Stimulated activated CD4-positive, alpha-beta T cell treated with anti-CD3 and anti-CD28 coated beads, Interleukin-12 subunit alpha, Interleukin-12 subunit beta, amount 100 ng/mL, for 24 hours (primary cell): ENCODE measurements at places on chromosomes 2 and 18.

GRCh38 chr2:119490106-119490505, 34.2 kb downstream of the SCTR start:
- no peak for DNase-seq

DNA sequence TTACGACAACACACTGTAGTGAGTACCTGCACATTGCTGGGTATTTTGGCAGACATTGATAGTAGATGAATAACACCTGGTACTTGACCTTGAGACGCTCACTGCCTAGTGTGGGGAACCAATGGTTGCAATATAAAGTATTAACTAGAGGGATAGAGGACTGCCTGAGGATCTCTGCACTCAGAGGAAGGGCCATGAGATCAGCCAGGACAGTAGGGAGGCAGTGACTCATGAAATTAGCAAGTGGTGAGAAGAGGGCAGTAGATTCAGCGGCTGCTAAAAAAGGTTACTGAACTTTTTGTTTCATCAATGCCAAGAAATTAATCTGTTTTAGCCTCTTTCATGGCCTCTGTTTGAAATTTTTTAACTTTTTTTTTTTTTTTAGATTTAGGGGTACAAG, 250.8 kb upstream of the TCF4 start:
- DNase-seq = no peak

- DNase-seq = no peak
Measured at GRCh38 chr2:11292464-11293255, 51.8 kb downstream of the ROCK2 start.

GRCh38 chr2:47782381-47782670, 619 bp upstream of the MSH6 start:
- DNase-seq = no peak

GRCh38 chr2:58056192-58056916, 9.7 kb downstream of the VRK2 start:
- DNase-seq = no peak

- DNase-seq = no peak
Measured at GRCh38 chr2:126795656-126796055, 103.0 kb upstream of the TEX51 start.

DNA sequence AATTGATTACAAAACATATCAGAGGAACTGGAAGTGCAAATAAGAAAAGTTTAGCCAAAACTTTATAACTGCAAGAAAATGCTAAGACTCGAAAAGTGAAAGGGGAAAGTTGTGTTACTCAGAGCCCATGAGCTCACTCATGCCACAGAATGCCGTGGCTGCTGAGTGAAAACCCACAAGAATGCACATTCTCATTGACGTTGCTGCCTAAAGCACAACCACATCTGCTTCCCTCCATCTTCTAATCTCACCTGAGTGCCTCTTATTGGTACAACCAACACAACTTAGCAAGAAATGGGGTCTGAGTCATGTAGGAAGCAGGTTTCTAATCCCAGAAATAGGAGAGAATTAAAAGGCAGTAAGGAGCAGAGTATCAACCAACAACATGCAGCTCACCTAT, 259.7 kb downstream of the LNPK start:
- no peak for DNase-seq

DNA sequence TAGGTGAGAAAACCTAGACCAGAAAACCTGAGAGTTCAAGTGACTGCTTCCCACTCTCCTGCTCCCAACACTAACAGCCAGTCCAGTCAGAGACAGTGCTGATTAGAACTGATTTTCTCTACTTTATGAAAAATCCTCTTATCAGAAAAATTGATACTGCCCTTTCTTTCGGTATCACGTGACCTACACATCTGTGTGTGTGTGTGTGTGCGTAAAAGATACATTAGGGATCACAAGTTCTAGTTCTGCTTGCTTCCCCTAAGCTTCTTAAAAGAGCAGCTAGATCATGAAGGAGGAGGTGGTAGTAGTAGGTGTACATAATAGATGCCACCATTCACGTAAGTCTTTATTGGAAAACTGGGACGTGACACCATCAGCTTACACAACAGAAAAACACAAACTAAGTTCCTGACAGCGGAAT, 1.5 kb downstream of the ARL5A start:
- no peak for DNase-seq

- no peak for DNase-seq
Measured at GRCh38 chr2:10604604-10605003, 85.2 kb downstream of the NOL10 start.

- DNase-seq = no peak
Measured at GRCh38 chr2:74183878-74184277, 5.2 kb upstream of the MOB1A start.

- no peak for DNase-seq
Measured at GRCh38 chr2:190670182-190670946, 21.5 kb downstream of the NAB1 start.

DNA sequence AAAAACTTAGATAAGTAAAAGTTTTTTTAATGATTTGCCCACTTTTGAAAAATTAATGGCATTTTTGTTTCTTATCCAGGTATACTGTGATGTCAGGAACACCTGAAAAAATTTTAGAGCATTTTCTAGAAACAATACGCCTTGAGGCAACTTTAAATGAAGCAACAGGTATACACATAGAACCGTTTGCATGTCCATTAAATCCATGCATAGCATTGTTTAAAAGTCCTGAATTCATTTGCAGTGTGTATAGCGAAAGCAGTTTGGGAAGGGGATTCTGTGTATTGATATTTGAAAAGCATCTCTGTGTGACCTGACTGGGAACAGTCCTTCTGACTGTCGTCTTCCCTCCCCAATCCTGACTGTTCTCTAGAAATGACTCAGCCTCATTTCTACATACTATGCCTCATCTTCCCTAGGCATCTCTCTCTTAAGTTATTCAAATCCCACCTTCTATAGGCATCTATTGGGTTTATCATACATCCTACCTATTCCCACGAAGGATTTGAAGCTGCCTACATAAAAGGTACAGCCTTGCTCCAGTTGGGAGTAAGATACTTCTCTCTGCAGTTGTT, 79.2 kb upstream of the MAP3K20 start:
- DNase-seq = no peak

- DNase-seq = no peak
Measured at GRCh38 chr2:4900861-4901770, 791.1 kb upstream of the SOX11 start.

DNA sequence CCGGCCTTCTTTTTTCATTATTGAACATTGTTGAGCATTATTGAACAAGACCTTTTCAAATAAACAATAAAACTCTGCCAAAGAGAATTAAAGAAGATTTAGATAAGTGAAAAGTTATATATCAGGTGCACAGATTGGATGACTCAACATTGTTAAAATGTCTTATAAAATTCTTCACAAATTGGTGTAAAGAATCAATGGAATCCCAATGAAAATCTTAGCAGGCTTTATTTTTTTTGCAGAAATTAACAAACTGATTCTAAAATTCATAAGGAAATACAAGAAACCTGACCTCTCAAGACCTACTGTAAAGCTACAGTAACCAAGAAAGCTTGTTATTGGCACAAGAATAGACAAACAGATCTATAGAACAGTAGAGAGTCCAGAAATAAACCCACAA, 70.3 kb downstream of the LAMA1 start:
- no peak for DNase-seq

DNA sequence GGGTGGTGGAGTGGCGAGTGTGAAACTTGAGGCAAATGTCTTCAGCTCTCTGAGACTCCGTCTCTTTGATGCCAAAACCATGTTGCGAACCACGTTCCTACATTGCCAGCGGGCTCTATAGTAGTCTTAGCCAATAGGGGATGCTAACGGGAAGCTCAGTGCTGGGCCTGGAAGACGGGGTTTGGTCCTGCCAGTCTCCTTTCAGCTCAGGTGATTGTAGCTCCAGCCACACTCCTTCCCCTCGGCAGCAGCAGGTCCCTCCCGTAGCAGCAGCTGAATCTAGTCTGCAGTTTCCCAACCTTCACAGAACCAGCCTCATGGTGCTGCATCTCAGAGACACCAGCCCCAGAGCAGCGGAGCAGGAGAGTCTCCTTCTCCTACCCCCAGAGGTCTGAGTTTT, 109.7 kb downstream of the TFCP2L1 start:
- DNase-seq = no peak

- DNase-seq = no peak
Measured at GRCh38 chr18:71223486-71223885, 934.6 kb downstream of the SOCS6 start.

DNA sequence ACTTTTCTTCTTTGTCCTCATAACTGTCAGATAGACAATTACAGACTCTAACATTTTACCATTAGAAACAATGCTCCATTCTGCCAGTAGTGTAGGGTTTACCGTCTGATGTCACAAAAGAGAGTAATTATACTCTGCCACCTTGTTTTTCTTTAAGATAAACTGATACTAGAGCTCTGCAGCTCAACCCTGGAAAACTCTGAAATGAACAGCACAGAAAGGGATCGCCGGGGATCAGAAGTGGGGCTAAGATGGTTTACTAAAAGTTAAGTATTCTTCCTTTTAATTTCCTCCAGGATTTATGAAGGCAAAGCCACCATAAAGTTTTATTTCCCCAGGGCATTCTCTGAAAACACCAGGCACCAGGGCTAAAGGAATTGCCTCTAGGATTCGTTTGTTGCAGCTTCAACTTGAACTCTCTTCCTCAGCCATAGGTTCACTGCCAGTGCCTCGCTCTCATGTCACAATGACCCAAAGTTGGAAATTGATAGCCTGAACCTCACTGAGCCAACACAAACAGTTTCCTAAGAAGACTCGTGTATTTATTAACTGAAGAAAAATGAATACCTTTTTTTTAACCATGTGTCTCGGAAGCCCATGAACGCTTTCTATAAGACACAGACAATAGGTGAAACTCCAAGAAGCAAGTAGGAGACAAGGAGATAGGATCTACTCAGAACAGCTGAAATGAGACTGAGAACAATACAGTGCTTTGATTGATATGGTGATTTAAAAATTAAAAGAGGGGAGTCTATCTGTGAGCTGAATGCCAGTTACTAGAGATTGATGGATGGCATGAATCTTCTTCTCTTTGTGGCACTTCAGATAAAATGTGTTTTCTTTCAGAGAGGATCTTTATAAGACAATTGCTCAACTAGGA, 121.5 kb upstream of the SPATS2L start:
- DNase-seq = no peak

DNA sequence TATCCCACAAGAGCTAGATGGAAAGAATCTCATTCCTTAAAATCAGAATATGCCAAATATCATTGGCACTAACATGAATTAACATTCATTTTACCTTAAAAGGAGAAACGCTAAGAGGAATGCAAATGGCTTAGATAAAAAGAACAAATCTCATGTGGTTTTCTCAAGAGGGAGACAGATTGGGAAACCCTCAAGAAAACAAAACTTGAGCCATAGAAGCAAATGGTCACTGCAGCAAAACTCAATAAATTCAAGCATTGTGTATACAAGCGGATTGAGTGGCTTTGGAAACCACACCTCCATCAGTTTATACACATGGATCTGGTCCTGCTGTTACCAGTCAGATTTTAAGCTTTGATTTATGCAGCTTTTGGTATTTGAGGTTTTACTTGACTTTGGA, 1331.8 kb upstream of the ZEB2 start:
- DNase-seq = no peak

DNA sequence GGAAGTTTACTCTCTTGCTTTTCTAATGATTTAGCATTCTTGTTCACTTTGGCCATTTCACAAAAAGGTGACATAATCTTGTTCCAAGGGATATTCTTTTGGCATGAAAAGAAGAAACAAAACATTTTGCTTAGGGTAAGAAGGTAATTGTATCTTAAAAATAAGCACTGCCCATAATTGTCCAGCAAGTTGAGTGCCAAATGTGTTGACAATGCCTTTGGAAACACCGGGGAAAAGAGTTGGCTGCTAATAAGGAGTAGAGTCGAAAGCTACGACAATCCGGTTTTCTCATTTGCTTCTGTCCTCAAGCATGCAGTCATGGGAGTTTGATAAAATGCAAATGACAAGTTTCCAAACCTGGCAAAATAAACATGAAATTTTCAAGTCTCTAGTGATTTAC, 27.3 kb downstream of the ITGAV start:
- no peak for DNase-seq

DNA sequence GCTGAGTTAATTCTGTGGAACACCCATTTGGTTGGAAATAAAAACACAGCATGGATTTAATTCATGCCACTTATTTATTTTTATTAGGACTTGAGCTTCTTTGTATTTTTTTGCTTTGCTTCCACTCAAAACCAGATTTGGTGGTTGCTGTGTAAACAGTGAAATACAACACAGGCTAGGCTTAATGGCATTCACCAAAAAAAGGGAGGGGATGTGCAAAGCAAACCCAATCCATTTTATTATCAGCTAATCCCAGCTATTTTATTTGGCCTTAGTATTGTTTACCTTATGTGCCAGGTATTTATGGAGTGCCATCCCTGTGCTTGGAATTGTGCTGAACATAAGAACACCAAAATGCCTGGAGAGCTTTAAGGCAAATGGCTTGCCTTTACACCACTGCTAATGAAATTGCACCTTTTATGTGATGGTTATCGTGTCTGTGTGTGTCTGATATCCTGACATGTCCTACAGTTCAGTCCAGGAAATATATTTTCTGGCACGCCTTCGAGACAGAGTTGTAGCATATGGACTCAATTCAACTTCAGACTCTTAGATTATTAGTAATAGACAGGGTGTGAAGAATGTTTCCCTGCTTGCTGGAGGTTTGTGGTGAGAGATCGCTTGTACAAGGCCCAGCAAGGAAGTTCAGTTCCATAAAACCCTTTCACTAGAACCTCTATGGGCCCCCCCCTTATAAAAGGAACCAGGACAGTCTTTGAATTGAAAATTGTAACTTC, 99.6 kb downstream of the PRPF40A start:
- no peak for DNase-seq

DNA sequence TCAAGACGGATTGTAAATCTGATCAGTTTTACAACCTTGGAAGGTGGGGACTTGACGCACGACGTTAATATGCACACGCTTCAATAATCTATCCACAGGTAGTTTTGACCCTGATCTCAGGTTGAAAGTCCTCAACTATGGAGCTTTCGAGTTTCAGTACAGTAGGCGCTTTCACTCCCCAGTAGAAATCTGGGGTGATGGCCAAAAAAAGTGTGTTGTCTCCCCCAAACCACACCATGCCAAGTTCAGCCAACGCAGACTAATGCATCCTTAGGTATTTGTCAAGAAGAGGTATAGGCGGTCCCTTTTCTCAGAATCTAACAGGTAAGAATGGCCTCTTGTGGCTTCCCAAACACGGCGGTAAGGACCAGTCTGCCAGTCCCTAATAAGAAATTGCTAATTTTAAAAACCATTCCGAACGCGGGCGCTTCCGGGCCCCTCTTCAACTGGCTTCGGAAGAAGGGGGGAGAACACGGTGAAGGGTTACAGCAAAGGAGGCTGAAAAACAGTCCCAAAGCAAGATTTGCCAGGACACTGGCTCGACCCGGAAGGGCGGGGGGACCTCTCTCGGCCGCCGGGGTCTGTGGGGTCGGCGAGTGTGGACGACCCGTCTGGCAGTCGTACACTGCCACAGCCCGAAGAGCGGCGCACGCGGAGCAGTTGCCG, 659 bp downstream of the FAM210A start:
- peak; percentile 1 for DNase-seq

GRCh38 chr2:14516844-14517243, 115.7 kb upstream of the LRATD1 start:
- no peak for DNase-seq

DNA sequence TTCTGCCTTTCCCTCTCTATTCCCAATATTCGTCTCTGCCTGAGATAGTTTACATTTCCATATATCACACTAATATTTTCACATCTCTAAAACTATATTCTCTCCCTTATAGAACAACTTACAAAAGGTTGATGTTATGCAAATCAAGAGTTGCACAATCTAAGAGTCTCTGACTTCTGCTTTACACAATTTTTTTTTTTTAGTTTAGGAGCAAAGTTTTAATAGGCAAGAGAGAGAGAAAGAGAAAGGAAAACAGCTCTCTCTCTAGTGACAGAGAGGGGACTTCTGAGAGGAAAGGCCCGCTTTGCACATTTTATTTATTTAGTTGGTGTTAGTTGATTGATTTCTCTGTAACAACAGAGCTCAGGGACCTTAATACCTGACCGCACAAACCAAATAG, 380.2 kb downstream of the TXNL1 start:
- no peak for DNase-seq
